ENCODE measurements at places on chromosomes 12 and 14. TPM values are rescaled to one million over a fixed set of nuclear protein-coding genes. Genes with fewer than 3 reads are reported as not detected.

Gene IFNG-AS1
- total RNA-seq, result not detected

Gene SELPLG
- total RNA-seq, result 0.46 TPM

Gene CYP27B1
- 3.2 TPM for total RNA-seq

Gene IGFBP6
- 7.4 TPM for total RNA-seq

Gene CDK2
- 37.6 TPM for total RNA-seq

GRCh38 chr12:58298803-58299202 is 357.4 kb downstream of the ATP23 start:
- DNase-seq, result no peak
- H3K27ac ChIP-seq, result no peak overlapping the region
- no peaks in the 10 kb centered on the region for H3K36me3 ChIP-seq
- peaks cover 29% of the 10 kb centered on the region for H3K4me1 ChIP-seq
- H3K27me3 ChIP-seq, result no peaks in the 10 kb centered on the region

DNA sequence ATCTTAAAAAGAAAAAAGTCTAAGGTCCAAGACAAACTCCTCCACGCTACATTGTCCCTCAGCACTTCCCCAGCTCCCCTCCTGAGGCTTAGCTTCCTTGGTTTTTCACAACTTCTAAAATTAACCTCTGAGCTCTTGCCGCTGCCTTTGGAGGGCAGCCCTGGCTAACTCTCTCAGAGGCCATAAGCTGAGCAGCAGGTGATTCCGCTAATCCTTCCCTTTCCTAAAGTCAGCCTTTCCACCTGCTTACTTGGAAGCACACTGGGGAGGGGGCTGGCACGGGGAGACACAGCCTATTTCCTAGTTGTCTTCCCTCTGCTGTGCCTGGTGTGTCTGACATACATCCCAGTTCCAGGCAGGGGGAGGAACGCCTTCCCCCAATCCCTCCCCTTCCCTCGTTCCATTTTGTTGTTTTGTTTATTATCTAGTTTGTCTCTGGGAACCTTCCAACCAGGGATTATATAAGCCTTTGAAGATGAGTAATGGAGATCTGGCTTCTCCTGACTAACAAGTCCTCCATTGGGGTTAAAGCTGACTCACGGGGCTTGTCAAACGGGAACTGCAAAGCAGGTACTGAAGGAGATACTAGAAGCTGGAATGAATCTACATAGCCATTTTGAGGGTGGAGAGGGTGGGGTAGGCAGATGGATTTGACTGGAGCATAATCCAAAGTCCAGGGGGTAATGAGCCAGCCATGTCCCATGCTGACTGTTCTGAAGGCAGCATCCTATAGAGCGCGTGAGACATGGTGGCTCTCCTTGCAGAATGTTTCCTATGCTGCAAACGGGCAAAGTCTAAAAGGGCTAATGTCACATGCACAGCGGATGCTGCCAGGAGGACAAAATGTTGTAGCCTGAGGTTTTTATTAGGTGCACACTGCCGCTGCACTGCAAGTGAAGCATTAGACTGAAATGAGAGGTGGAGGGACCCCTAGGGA is 230.8 kb downstream of the FOXN3 start:
- H3K36me3 ChIP-seq, result peaks cover 23% of the 10 kb centered on the region
- peaks cover 33% of the 10 kb centered on the region for H3K4me1 ChIP-seq
- H3K27me3 ChIP-seq, result no peaks in the 10 kb centered on the region
- peak overlapping the region; percentile 52 for H3K27ac ChIP-seq
- DNase-seq, result no peak

GRCh38 chr12:65637774-65638173 is 186.5 kb upstream of the HMGA2 start:
- DNase-seq, result no peak
- H3K4me3 ChIP-seq, result no peak overlapping the region
- no peak overlapping the region for H3K27ac ChIP-seq
- peaks cover under 1% of the 10 kb centered on the region for H3K27me3 ChIP-seq
- H3K36me3 ChIP-seq, result no peaks in the 10 kb centered on the region
- H3K4me1 ChIP-seq, result peaks cover 9% of the 10 kb centered on the region

- no peak for DNase-seq
- H3K4me3 ChIP-seq, result no peak overlapping the region
- H3K27ac ChIP-seq, result no peak overlapping the region
Measured at GRCh38 chr12:133106253-133106652, 23.8 kb downstream of the ZNF891 start.

DNA sequence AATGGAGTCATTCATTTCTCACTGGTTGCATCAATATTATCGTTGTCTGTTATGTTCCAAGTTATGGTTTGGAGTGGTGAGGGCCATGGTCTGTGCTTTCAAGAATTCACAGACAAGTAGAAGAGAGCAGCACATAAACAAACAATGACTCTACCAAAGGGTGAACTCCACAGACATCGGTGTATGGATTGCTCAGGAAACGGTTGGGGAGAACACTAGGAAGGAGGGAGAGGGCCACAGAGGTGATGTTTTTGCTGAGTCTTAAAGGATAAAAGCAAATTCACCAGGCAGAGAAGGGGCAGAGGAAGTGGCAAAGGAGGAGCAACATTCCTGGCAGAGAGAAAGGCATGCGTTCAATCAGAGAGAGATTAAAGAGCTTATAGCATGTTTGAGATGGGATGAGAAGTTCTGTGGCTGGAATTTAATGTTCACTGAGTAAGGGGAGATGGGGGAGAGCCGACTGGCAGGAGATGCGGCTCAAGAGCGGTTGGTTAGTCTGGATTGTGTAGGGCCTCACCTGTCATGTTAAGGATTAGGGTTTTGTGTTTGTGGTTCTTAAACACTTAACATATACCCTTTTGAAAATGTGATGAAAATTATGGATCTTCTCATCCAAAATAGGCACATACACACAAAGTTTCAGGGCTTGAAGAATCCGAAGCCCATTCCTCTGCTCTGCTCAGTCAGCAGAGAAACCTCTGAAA is 42.3 kb upstream of the FRMD6 start:
- H3K27me3 ChIP-seq, result no peaks in the 10 kb centered on the region
- H3K4me1 ChIP-seq, result peaks cover 28% of the 10 kb centered on the region
- no peak for DNase-seq

GRCh38 chr14:71304690-71305089 is 397.4 kb downstream of the PCNX1 start:
- no peaks in the 10 kb centered on the region for H3K4me1 ChIP-seq
- no peak overlapping the region for H3K27ac ChIP-seq
- no peak overlapping the region for H3K4me3 ChIP-seq
- 0 out of 2 replicates have a peak, but pooled peaks cover 2% of the 10 kb centered on the region for H3K36me3 ChIP-seq
- no peak for DNase-seq

- peaks cover 51% of the 10 kb centered on the region for H3K4me1 ChIP-seq
- H3K27ac ChIP-seq, result no peak overlapping the region
- no peak for DNase-seq
- H3K4me3 ChIP-seq, result no peak overlapping the region
- H3K27me3 ChIP-seq, result peaks cover 87% of the 10 kb centered on the region
Measured at GRCh38 chr12:85277191-85277590, 2.8 kb upstream of the ALX1 start.

DNA sequence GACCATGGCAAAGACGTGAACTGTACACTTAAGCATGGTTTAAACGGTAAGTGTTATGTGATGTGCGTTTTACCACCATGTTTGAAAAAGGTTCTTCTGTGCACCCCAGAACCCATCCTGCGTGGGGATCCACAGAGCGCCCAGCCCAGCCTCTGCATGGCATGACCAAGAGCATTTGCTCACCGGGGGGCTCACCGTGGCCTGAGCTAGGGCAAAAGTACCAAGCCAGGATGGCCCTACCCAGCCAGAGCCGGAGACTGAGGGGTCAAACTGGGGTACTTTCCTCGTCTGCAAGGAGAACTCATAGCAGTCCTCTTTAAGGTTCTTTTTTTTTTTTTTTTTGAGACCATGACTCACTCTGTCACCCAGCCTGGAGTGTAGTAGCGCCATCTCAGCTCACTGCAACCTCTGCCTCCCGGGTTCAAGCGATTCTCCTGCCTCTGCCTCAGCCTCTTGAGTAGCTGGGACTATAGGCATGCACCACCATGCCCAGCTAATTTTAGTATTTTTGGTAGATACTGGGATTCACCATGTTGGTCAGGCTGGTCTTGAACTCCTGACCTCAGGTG is 16.4 kb upstream of the ANKRD9 start:
- H3K27ac ChIP-seq, result peak overlapping the region; percentile 13
- no peaks in the 10 kb centered on the region for H3K36me3 ChIP-seq

- no peaks in the 10 kb centered on the region for H3K36me3 ChIP-seq
- no peak overlapping the region for H3K27ac ChIP-seq
- H3K4me1 ChIP-seq, result peaks cover 21% of the 10 kb centered on the region
- DNase-seq, result peak; percentile 70
Measured at GRCh38 chr14:104870368-104871144, 5.5 kb downstream of the CEP170B start.

GRCh38 chr14:69635981-69636639 is 24.7 kb downstream of the SUSD6 start:
- H3K4me3 ChIP-seq, result no peak overlapping the region
- no peak for DNase-seq

DNA sequence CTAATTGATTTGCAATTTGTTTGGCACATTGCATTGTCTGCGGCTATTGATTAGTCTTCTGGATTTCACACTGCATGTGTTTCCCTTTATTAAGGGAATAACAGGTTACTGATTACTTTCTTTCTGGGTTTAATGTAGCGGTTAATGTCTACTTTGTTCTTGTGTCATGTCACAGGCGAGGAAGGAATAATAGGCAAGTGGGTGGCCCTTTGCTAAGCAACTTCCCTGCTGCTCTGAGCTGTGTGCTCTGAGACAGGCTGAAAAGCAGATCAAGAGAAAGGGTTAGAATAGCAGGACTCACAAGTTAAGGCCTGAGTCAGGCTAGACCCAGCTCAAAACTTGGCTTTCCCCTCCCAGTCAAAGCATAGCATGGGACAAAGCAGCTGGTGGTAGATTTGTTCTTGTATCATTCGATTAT is 77.2 kb downstream of the NKX2-1 start:
- no peak overlapping the region for H3K27ac ChIP-seq
- H3K36me3 ChIP-seq, result no peaks in the 10 kb centered on the region
- peak overlapping the region; percentile 39 for H3K4me3 ChIP-seq
- peaks cover 95% of the 10 kb centered on the region for H3K27me3 ChIP-seq
- no peak for DNase-seq

DNA sequence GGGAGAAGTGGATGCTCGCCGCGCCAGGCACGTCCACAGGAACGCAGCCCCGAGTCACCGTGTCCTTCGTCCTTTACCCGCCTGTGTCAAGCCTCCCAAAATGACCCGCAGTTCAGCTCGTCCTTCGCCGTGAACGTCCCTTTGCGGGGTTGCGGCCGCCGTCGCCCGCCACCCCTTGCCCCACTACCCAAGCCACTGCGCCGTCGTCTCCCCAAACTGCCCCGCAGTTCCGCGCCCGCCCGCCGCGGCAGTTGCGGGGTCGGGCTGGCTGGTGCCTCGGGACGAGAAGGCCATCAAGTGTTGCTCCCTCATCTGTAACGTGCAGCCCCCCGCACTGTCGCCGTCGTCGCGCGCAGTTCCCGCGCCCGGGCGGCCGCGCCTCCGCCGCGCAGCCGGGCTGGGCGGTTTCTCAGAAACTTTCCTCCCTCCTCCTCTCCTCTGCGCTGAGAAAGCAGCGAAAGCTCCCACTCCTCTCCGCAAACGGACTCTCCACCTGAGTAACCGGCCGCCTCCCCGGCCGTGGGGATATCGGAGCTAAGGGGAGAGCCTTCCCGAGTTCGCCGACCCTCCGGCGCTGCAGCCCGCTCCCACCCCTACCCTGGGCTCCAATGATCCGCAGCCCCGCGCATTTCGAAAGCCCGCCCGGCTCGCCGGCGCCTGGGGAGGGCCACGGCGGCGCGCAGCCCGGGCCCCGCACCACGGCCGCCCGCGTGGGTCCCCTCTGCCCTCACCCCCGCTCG is 6.7 kb downstream of the CDKN1B start:
- peak; percentile 40 for DNase-seq
- no peak overlapping the region for H3K27ac ChIP-seq
- peaks cover 32% of the 10 kb centered on the region for H3K36me3 ChIP-seq
- peaks cover 17% of the 10 kb centered on the region for H3K27me3 ChIP-seq

GRCh38 chr12:63877693-63878092 is 33.2 kb downstream of the SRGAP1 start:
- H3K4me1 ChIP-seq, result peaks cover 11% of the 10 kb centered on the region
- H3K4me3 ChIP-seq, result no peak overlapping the region
- no peak for DNase-seq
- no peak overlapping the region for H3K27ac ChIP-seq
- no peaks in the 10 kb centered on the region for H3K27me3 ChIP-seq

DNA sequence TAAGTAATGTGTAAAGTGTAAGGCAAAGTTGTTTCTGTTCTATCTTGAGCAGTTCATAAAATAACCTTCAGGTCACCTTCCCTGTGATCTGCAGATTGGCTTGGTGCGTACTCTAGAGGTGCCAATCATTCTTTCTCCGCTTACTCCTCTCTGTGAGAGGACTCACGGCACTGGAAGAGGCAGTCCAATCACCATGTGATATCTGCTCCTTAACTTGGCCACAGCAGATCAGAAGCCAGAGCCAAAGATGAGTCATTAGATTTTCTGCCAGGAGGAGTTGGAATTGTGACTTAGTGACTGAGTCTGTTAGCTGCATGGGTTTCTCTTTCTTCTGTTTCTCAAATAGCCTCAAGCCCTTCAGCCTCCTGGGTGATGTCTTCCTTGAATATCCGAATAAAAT is 165.5 kb downstream of the SLC41A2 start:
- DNase-seq, result no peak
- peaks cover 28% of the 10 kb centered on the region for H3K4me1 ChIP-seq
- no peak overlapping the region for H3K27ac ChIP-seq
- H3K4me3 ChIP-seq, result no peak overlapping the region
- no peaks in the 10 kb centered on the region for H3K36me3 ChIP-seq
- peaks cover 5% of the 10 kb centered on the region for H3K27me3 ChIP-seq

DNA sequence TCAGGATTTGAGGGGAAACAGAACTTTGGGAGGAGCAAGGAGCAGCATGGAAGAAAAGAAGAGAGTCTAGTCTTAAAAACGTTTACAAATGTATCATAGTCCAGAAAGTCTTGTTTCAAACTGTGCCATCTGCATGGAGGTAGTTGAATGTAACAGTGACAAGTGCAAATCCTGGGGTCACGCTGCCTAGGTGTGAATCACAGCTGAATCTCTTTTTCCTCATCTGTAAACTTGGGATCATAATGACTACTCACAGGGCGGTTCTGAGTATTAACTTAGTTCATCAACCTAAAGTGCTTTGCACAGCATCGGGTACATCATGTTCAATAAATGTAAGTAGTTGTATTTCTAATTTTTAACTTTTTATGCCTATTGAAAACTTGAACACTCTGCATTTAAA is 208.5 kb downstream of the CHST11 start:
- H3K36me3 ChIP-seq, result no peaks in the 10 kb centered on the region
- peaks cover 18% of the 10 kb centered on the region for H3K4me1 ChIP-seq
- DNase-seq, result no peak

- H3K36me3 ChIP-seq, result no peaks in the 10 kb centered on the region
- H3K4me1 ChIP-seq, result no peaks in the 10 kb centered on the region
Measured at GRCh38 chr14:80587096-80587724, 354.3 kb downstream of the CEP128 start.

GRCh38 chr14:24055971-24056799 is 4.4 kb downstream of the CARMIL3 start:
- H3K36me3 ChIP-seq, result no peaks in the 10 kb centered on the region
- no peak overlapping the region for H3K27ac ChIP-seq
- H3K27me3 ChIP-seq, result no peaks in the 10 kb centered on the region
- peaks cover 15% of the 10 kb centered on the region for H3K4me1 ChIP-seq
